Activated T-cell treated with anti-CD3 and anti-CD28 coated beads for 1 hour (primary cell): ENCODE measurements at places on chromosomes 13 and 19.

DNA sequence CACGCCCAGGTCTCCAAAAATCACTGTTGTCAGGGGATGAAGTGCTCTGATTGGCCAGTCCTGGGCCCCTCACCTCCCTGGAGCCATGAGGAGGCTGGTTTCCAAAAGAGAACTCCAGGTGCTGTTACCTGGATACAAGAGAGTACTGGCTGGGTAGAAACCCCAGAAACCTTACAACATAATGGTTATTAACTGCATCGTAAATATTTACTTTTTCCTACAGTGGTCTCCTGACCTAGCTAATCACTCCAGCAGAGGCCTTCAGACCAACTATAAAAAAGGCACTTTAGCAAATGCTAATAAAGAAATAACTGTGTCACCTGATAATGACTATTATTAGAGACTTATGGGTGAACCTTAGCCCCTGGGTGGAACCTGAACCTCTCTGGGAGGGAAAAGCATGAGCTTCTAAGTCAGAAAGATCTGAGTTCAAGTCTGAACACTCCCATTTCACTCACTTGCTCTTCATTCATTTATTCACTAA lies 1.5 kb upstream of the IGSF23 start:
- DNase-seq, result no peak

GRCh38 chr13:27419328-27419727 lies 5.1 kb upstream of the GTF3A start:
- no peak for DNase-seq

GRCh38 chr19:2912306-2912705 lies 11.6 kb downstream of the ZNF57 start:
- no peak for DNase-seq

GRCh38 chr19:1923319-1923718 lies 17.7 kb upstream of the CSNK1G2 start:
- DNase-seq, result no peak

- no peak for DNase-seq
Measured at GRCh38 chr13:47680748-47681147, 320.3 kb downstream of the SUCLA2 start.

- DNase-seq, result peak; percentile 75
Measured at GRCh38 chr19:14048443-14049153, 13.3 kb downstream of the PALM3 start.

DNA sequence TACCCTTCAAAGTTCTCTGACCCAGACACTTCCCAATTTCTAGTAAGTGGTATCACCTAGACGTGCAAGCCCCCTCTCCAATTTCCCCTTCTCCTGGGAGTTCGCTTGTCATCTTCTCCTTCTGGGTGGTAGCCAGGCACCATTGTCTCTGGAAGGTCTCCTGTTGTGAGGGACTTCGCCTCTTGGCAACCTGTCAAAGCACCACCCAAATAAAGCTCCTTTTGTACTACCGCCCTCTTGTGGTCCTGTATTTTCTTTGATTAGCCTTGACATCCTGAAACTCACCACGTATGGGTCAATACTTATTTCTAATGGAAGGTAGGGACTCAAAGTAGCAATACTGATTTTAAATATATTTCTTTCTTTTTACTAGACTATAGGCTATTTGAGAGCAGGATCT lies 8.2 kb downstream of the GPC5 start:
- DNase-seq, result no peak

- DNase-seq, result no peak
Measured at GRCh38 chr13:32636711-32637110, 50.5 kb downstream of the PDS5B start.

- DNase-seq, result no peak
Measured at GRCh38 chr19:41376241-41376997, at the start of gene TMEM91. Gene TMEM91, plus strand, starts transcription at chr19:41376533. Its CDS starts 1,777 bp downstream, at chr19:41378310.

DNA sequence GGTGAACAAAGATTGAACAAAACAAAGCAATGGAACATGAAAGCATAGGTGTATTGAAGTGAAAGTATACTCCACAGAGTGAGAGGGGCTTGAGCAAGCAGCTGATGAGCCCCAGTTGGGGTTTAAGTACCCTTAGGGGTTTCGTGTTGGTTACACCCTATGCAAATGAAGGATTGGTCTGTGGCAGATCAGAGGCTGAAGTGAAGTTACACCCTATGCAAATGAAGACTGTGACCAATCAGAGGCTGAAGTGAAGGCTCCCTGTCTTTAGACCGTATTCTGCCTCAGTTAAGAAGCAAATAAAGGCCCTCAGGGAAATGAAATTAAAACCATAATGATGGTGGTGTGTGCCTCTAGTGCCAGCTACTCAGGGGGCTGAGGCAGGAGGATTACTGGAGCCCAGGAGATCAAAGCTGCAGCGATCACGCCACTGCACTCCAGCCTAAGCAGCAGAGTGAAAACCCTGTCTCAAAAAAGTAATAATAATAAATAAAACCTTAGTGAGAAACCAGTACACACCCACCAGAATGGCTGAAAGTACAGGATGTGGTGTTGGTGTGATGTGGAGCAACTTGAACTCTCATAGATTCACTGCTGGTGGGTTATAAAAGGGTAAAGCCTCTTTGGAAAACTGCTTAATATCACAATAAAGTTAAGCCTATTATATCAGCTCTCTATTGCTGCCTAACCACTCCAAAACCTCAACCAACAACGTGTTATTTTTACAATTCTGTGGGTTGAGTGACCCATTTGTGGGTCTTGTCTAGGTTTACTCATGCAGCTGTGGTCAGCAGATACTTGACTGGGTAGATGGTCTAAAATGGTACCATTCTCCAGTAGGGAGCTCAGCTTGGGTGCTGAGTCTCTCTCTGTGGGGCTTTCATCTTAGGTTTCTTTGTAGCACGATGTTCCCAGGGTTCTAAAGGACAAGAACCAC lies 12.8 kb upstream of the UPF3A start:
- DNase-seq, result no peak

DNA sequence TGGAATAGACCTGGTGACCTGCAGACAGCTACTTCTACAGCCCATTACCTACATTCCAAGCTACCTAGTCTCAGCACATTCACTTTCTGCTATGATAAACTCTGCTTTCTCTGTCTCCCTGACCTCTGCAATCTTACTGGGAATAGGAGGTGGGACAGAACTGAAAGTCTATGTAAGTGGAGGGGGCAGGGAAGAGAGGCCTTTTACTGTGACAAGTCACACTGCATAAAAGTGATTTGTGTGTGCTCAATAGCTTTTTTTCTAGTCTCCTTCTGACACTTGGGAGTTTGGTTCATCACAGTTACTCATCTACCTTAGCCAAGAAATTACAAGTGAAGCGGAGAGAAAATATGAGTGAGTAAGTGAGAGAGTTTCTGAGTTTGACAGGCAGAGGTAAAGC lies 322.4 kb downstream of the OLFM4 start:
- DNase-seq, result no peak

DNA sequence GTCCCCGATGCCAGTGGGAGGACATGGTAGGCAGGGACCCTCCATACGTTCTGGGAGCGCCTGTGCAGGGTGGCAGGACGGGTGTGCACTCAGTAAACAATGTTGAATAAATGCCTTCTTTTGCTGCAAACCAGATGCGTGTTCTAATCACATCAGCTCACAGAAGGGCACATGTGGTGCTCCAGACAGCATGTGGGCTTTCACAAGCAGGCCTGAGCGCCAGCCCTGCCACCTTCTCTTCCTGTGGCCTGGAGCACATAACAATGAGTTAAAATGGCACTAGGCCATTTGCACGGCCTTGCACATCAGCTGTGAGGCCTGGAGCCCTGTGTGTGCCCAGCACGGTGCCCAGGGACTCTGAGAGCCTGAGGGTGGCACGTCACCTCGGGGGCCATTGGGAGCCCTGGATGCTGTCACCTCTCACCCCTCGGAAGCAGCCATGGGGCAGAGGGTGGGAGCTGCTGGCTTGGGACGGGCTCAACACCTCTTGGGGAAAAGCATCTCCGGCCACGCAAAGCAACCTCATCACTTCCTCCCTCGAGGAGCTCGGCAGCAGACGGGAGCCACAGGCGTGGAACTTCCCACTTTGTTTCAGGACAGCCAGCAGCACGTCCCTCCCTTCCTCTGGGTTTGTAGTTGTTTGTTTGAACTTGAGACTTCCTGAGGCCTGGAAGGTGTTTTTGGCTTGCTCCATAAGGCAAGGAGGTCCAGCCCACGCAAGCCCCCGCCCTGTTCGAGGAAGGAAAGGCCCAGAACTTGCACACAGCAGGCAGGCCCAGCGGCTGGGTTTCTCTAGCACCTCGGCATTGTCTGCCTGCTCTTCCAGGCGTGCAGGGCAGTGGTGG lies 9.8 kb downstream of the MCF2L start:
- DNase-seq, result no peak

GRCh38 chr13:72656357-72656756 lies 71.1 kb downstream of the MZT1 start:
- no peak for DNase-seq

DNA sequence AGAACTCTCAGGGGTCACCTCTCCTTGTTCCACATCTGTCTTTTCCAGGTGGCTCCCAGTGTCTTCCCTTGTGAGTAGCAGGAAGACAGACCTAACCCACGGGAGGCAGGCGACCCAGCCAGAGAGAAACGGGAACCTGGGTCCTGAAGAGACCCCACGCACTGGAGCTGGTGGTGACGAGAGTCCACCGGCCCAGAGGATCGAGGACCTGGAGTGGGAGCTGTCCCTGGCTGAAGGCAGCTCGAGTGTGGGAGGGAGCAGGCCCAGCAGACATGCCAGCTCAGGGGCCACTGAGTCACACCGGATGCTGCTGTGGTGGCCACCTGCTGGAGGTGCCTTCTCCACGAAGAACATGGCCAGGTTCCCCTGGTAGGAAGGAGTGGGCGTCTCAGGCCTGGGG lies 66.5 kb upstream of the ATP12A start:
- no peak for DNase-seq
